ENCODE measurements at places on chromosomes 2 and 18.

DNA sequence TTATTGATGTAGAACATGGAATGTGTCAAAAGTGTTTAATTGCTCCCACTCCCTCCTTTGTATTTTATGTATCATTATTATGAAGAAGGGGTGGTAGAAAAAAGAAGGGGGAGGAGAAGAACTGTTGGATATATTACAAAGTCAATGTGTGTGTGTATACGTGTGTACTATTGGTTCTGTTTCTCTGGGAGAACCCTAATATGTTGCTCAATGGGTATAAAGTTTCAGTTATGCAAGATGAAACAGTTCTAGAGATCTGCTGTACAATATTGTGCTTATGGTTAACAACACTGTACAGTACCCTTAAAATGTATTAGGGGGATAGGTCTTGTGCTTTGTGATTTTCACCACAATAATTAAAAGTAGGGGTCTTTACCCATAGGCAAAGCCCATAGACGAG is 58.1 kb upstream of the ZC3H15 start:
- no peak for DNase-seq

DNA sequence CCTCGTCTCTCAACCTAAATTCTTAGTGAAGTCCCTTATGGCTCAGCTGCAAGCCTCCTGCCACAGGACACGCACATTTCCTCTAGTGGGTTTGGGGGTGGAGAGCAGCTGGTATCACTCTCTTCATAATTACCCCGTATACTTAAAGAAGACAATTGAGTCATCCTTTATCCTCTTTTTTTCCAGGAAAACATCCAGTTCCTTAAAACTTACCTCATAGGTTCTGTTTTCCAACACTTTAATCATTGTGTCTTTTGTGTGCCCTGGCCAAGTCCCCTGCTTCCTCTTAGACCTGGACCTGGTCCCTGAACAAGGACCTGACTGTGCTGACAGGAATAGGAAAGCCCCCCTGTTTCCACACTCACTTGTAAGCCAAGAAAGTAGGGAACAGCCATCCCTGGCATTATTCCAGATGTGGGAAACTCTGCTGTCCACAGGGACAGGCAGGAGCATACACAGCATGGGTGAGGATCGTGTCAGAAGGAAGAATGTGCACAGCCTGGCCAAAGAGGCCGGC is 42.3 kb upstream of the MYO1B start:
- DNase-seq, result no peak

GRCh38 chr2:60411295-60411694 is 142.2 kb downstream of the BCL11A start:
- DNase-seq, result no peak

- DNase-seq, result no peak
Observed at GRCh38 chr2:102618452-102619413, 620 bp upstream of the SLC9A2 start.

- DNase-seq, result no peak
Observed at GRCh38 chr2:217271813-217272212, 411.9 kb upstream of the TNP1 start.

DNA sequence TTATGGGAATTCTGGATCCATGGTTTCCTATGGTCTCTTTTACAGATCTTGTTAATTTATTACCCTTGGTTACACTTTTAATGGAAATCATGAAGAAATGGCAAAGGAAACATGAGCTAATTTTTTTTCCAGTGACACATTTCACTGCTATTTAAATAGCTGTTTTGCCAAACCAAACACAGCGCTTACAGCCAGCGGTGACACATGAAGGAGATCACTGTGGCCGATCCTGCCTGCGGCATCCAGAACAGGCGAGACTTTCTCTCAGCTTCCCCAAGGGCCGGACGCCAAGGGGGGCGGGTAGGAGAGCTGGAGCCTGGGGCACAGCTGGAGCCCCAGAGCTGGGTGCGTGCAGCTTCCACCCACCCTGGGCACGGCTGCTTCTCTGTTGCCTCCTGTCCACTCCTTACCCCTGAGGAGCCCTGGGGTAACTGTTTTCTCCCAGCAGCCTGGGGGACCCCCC is 81.4 kb upstream of the PKDCC start:
- DNase-seq, result no peak

DNA sequence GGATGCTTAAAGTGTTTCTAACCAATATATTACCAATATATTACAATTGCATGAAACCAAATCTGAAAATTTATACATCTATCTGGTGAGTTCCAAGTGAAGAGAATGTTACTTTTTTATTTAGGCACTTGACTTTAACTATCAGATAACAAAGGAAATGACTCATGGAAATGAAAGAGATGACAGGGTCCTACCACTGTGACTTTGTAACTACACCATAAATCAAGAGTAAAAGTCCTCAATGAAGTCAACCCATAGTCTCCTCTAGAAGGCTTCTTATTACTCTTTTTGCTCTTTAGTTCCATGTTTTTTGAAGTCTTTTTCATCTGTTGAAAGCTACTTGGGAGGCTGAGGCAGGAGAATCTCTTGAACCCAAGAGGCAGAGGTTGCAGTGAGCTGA is 545.0 kb upstream of the PIK3C3 start:
- no peak for DNase-seq

GRCh38 chr18:8018701-8019331 is 451.7 kb downstream of the PTPRM start:
- DNase-seq, result no peak

GRCh38 chr18:26721854-26722564 is 143.5 kb downstream of the AQP4 start:
- no peak for DNase-seq

- no peak for DNase-seq
Observed at GRCh38 chr2:65108780-65109179, 21.1 kb downstream of the RAB1A start.

Measured in stimulated activated CD8-positive, alpha-beta memory T cell treated with anti-CD3 and anti-CD28 coated beads, Interleukin-12 subunit alpha, Interleukin-12 subunit beta, amount 100 ng/mL, for 4 hours (primary cell).